NCI-H2081 treated with DMSO at 0.1 percent for 48 hours (cell line): ENCODE measurements at places on chromosomes 5 and 9.

DNA sequence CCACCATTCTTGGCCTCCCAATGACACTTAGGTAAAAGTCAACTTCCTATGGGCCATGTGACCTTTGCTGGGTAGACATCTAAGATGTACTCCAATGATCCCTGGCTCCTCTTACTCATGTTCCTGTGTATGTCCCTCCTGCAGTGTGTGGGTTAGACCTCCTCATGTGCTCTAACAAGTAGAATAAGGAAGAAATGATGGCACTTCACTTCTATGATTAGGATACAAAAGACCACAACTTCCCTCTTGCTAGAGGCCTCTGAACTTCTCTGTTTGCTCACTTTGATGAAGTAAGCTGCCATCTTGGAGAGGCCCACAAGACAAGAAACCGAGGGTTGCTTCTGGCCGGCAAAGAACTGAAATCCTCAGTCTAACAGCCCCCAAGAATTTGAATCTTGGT is 131.8 kb downstream of the TAF11L14 start:
- no peak for DNase-seq

DNA sequence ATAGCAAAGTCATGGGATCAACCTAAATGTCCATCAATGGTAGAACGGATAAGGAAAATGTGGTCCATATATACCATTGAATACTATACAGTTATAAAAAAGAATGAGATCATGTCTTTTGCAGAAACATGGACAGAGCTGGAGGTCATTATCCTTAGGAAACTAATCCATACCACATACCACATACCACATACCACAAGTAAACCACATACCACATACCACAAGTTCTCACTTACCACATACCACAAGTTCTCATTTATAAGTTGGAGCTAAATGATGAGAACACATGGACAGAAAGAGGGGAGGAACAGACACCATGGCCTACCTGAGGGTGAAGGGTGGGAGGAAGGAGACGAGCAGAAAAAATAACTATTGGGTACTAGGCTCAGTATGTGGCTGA is 154.6 kb upstream of the GHR start:
- no peak for DNase-seq

DNA sequence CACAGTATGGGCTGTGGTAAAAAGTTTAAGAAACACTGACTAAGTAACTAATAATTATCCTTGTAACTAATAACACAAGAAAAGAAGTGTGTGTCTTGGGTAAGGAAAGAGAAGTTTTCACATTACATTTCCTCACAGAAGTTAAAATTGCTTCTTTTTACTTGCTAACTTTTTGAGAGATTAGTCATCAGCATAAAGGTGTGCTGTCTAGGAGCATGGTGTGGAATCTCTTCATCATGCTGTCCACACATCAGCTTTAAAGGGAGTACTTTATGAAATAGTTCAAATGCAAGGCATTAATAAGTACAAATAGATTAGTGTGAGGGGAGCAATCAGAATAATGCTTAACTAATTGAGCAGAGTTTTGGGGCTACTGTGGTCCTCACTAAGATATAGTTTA is 29.8 kb downstream of the WDR36 start:
- DNase-seq: no peak

GRCh38 chr5:158792186-158792585 is 307.5 kb downstream of the EBF1 start:
- DNase-seq: no peak

DNA sequence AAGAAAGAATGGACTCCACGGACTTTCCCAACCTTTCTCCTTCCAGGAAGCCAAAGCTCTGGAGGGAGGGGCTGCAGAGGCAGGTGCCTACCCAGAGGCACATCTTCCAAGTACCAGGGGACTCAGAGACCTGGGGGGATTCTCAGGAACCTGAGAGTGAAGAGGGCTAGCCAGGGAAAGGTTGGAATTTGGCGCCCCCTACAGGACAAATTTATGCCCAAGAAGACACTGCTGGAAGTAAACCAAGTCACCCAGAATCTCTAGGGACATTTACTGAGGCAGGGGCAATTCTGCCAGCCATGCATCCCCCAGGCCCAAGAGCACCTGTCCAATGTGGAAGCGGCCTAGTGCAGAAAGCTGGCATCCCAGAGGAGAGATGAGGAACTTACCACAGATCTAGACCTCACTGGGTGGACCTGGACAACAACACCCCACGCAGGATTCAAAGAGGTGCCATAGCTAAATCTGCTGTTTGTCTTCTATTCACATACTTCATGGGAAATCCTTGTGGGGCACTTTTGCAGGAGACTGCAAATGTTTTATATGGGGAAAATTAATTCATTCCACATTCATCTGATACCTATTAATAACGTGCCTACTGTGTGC is 25.9 kb upstream of the IDNK start:
- no peak for DNase-seq

GRCh38 chr5:165370794-165371193 is 1865.4 kb downstream of the MAT2B start:
- no peak for DNase-seq

DNA sequence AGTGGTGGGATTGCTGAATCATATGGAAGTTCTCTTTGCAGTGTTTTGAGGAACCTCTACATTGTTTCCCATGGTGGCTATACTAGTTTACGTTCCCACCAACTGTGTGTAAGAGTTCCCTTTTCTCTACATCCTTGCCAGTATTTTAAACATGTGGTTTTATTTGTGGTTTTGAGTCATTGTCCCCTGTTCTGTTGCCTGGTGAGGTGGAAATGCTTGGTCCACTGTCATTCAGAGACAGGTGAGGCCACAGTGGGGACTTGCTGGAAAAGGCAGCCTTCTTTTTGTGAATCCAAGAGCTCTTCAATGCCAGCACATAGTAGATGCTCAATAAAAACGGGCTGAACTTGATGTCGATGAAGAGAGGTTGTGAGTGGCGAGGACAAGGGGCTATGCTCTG is 44.2 kb downstream of the SH3PXD2B start:
- DNase-seq: no peak

DNA sequence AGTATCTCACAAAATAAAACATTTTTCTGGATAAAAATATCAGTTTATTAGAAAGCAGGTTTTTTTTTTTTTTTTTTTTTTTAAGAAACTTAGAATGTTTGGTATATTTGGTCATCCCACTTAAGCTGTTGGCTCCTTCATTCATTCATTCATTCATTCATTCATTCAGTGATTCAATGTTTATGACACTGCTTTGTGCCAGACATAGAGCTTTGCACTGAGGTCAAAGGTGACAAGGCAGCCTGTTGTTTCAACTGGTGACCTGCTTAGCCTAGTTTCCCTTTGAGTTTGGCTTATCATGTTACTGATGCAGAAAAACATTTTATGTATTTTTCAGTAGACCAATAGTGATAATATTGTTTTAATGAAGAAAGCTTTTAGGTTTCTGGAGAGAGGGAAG is 23.5 kb downstream of the CPEB4 start:
- DNase-seq: no peak

- DNase-seq: no peak
Observed at GRCh38 chr5:73899055-73899454, 273.1 kb downstream of the ARHGEF28 start.

GRCh38 chr9:99162759-99163364 is 57.9 kb downstream of the TGFBR1 start:
- peak; percentile 6 for DNase-seq

DNA sequence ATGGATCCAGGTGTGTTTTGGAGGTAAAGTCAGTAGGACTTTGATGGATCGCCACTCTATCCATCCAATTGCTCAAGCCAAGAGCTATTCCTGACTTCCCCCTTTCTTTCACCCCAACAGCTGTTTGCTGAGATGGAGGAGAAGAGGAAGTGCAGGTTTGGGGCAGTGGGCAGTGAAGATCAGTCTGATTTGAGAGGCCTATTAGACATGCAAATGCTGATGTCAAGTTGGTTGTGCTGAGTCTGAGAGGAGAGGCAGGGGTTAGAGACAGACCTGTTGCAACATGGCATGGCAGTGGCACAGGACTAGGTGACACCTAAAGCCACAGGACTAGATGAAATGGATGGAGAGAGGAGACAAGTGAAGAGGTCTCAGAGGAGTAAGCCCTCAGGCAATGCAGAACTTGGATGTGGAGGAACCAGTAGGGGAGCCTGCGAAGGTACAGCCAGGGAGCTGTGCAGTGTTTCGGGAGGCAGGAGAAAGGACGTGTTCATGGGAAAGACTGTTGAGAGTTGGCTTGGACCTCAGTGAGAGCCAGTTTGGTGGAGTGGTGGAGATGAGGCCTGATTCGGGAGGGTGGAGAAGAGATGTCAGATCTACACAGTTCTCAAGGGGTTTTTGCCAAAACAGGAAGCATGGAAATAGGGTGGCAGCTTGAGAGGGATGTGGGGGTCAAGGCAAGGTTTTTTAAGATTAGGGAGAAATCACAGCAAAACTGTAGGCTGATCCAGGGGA is 175.0 kb downstream of the MACROH2A1 start:
- DNase-seq: no peak

DNA sequence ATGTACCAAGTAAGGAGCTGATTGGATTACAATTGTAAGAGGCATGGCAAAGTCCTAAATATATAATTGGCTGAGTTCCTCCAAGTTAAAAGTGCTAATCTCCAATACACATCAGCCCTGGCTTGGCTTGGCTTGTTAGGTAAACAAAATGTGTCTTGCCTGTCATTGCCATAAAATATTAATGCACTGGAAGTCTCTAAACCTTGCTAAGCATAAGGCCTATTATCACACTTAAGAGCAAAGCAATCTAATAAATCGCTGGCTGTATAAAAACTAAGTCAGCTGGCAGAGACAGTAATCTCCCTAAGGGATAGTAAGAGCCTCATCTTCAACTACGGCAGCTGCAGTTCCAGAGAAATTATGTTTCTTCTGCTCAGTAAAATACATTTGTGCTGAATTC is 418.6 kb upstream of the GRAMD2B start:
- no peak for DNase-seq

DNA sequence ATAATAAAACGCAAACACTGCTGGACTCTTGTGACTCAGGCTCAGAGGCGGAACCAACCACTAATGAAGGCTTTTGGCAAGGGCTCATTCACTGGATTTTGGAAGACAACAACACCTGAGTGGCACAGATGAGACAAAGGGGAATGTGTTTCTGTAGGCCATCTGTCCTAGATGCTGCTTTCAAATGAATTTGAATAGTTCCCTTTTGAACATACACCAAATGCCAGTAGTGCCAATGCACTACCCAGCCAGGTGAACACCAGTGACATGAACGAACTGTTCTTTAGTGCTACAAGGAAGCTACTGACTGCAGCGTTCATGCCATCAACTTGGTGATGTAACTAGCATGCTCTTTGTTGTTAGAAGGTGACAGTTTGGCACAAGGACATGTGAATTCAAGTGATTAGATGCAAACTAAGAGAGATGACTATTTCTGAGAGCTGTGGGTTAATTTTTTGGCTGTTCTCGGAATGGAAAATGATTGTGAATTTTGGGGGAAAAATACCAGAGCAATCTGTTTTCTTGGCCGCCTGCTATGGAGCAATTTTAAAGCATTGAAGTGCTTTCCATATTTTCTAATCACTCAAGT is 173.7 kb downstream of the SLC24A2 start:
- no peak for DNase-seq

DNA sequence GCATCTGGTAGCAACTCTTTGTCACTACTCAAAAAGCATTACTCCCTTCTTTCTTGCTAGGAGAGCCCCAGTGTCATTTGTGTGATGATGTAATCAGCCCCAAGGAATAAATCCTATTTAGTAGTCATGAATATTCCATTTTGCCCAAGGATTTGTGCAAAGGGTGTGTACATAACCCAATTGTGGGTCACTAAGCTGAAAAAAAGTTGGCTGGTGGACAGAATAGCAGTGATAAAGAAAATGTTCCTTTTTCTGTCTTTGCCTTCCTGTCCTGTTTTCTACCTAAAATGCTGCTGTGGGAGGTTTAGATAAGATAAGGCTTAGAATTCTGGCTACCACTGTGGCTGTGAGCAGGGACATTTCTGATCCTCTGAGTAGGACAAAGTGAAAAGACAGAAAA is 223.1 kb upstream of the ITGA1 start:
- no peak for DNase-seq

DNA sequence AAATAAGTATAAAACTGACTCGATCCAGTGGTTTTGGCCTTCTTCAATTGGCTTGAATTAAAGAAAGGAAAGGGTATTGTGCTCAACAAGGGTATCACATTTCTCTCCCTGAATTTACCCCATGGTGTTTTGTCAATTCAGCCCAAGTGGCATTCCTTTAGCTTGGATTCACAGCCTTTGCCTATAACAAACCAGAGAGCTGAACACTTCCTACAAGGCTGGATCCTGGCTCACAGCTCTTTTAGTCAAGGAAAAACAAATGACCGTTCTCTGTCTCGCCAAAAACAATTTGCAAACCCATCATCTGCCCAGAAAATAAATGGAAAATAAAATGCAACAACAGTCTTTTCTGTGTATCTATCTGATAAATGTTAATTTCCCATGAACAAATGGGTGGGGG is 5.7 kb downstream of the ZNF366 start:
- DNase-seq: no peak

- no peak for DNase-seq
Observed at GRCh38 chr9:133188006-133188842, 20.8 kb downstream of the OBP2B start.

DNA sequence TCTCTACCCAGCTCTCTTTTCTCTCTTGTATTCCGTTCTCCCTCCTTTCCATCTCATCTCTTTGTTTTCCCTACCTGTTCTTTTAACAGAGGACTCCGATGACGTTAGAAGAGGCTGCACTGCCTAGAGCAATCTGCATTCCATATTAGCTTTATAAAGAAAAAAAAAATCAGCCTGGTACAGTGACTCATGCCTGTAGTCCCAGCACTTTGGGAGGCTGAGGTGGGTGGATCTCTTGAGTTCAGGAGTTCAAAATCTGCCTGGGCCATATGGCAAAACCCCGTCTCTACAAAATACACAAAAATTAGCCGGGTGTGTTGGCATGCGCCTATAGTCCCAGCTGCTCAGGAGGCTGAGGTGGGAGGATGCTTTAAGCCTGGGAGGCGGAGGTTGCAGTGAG is 49.0 kb downstream of the DAPK1 start:
- DNase-seq: no peak

GRCh38 chr5:143121135-143121475 is 282.4 kb downstream of the NR3C1 start:
- DNase-seq: no peak

GRCh38 chr9:21854594-21854993 is 52.2 kb downstream of the MTAP start:
- DNase-seq: no peak

- no peak for DNase-seq
Observed at GRCh38 chr5:54639621-54640020, 122.1 kb downstream of the SNX18 start.

DNA sequence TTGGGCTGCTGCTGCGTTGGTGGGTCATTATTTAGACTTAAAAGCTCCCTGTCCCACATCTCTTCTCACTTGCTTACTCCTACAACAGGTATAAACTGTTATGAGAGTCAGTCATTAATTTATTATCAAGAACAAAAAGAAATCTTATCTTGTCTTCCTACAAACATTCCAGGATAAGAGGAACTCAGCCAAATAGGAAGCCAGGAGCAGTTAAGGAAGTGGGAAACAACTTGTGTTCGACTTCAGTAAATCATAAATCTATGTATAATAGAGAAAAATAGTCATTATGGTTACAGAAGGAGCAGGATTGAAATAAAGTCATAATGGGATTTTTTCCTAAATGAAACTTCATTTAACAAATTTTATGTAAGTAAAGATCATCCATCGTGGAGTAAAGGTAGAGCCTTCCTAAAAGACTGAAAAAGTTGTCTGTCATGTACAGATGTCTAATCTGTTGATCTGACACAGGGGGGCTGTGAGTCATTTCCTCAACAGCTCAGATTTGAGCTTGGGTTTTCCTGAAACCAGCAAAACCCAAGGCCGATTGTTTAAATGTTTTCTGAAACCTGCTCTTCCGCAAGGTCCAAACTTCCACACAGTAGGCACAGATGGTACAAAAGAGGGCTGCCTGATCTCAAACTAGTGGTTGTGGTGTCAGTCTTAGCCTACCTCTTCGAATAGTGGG is 25.3 kb upstream of the LRRTM2 start:
- no peak for DNase-seq

- DNase-seq: no peak
Observed at GRCh38 chr9:88738709-88739108, 203.7 kb downstream of the NXNL2 start.
